AG10803 (cell line): ENCODE measurements at places on chromosomes 4 and X.

DNA sequence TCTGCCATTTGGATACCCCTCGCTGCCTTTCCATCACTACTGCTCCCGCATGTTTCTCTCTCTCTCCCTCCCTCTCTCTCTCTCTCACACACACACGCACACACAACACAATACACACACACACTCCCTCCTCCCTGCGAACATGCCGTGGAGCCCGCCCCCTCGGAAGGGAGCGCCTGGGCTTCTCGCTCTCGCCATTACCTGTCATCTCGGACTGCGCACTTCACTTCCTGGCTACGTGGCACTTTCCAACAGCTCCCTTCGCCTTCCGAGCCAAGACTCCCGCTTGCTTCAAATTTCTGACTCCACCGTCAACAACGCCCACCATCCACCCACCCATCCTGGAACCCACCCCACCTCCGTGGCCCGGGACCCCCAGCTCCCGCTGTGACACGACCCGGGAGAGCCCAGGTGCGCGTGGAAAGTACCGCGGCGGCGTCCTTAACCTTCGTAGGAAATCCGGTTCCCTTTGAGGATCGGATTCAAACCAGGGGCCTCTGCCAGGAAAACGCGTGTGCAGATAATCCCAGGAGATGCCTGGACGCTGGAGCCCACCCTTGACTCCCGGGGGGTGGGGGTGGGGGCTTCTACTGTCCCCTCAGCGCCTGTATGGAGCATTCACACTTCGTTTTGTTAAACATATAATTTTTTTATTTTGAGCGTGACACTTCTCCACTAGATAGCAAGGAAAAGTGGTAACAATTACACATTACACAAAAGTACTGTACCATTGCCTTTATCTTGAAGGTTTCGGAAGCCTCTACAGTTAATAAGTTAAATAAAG lies 12.5 kb downstream of the ARX start:
- DNase-seq = no peak

- peak; percentile 31 for DNase-seq
These were observed 103.4 kb downstream of the MFAP3L start for GRCh38 chr4:169922632-169923276.

DNA sequence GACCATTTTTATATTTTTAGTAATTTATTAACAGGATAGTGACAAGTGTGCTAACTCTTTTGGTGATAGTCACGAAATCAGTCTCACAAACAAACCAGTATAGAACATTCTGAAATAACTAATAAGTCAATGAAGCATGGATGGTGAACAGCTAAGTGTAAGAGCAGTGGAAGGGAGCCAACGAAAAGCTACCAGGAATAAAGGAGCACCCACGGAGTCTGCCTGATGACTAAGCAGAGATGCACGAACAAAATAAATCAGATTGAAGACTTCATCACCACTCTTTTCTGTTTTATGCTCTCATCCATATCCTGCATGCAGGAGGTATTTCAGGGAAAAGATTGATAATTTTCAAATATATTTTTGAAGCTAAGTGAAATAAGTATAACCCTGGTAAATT lies 891.1 kb upstream of the HS3ST1 start:
- DNase-seq = no peak

DNA sequence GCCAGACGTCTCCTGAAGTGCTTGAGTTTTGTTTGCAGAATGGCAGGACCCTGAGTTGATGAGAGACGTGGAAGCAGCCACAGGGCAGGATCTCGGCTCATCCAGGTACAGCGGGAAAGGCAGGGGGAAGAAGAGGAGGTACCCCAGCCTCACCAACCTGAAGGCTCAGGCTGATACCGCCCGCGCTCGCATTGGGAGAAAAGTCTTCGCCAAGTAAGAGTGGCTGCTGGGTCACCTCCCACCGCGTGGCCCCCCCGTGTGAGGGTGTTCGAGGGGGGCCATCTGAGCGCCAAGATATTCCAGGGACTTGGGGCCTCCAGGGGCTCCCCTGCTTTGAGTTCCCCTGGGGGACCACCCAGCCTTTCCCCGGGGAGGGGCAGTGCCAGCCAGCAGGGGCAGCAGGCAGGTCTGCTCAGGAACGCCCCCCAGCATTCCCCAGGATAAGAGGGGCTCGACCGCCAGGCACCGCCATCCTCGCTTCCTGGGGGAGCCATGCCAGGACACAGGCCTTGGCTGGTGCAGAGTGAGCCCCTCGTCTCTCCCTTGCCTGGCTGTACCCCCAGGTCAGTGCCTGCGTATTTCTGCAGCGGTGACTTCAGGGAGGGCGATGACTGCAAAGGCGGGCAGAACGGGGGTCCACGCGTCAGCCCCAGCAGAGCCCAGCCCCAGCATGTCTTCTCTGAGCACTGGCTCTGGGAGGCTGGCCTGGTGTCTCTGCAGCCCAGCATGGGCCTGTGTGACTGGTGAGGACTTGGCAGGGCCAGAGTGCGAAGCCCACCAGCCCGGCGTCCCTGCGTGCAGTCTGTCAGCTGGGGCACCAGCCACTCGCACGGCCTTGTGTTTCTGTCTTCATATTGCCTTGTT lies 22.3 kb downstream of the NKX1-1 start:
- no peak for DNase-seq

GRCh38 chr4:133190098-133190497 lies 41.0 kb downstream of the PCDH10 start:
- DNase-seq = no peak

DNA sequence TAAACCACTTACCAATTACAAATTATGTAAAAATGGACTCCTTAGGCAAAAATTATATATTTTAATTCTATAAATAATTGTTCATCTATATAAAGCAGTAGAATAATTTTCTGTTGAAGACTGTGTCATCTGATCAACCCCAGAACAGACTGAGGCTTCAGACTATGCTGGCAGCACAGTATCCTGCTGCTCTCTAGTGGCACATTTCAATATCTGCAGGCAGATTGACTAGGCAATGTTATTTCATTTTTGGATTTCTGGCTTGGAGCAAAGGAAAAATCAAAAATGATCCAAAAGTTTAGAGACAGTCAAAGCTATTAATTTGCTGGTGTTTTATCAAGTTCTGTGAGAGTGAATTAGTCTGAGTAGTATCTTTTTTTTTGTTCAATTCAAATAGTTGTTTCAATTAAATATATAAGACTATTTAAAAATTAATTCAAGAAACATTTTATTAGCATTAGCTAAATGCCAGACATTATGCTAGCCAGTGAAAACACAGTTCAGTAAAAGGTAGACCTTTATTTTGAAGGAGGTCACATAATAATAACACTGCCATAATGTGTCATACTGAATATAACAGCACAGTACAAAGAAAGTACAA lies 21.3 kb upstream of the SULT1E1 start:
- DNase-seq = peak; percentile 48

GRCh38 chrX:40171513-40172400 lies 74.0 kb upstream of the BCOR start:
- peak; percentile 58 for DNase-seq

GRCh38 chr4:8655411-8656184 lies 63.0 kb downstream of the CPZ start:
- no peak for DNase-seq

DNA sequence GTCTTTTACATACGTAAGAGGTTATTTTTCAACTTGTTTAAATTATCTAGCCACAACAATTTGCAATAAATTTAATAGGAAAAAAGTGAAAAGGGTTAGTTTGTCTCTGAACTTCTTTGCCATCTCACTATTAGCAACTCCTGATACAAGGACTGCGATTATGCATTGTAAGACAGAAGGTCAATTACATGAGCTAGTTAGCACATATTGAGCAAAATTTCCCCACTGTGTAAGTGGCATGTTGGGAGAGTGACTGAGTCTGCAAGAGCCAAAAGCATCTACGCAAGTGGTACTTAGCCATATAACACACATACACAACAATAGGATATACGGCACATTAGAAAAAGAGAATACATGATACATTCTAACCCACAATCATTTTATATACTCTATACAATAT lies 927.2 kb downstream of the STPG2 start:
- no peak for DNase-seq

- DNase-seq = no peak
These were observed 21.2 kb upstream of the KDM5C start for GRCh38 chrX:53246231-53246630.

- DNase-seq = peak; percentile 6
These were observed 115.8 kb upstream of the INPP4B start for GRCh38 chr4:142961866-142962265.

DNA sequence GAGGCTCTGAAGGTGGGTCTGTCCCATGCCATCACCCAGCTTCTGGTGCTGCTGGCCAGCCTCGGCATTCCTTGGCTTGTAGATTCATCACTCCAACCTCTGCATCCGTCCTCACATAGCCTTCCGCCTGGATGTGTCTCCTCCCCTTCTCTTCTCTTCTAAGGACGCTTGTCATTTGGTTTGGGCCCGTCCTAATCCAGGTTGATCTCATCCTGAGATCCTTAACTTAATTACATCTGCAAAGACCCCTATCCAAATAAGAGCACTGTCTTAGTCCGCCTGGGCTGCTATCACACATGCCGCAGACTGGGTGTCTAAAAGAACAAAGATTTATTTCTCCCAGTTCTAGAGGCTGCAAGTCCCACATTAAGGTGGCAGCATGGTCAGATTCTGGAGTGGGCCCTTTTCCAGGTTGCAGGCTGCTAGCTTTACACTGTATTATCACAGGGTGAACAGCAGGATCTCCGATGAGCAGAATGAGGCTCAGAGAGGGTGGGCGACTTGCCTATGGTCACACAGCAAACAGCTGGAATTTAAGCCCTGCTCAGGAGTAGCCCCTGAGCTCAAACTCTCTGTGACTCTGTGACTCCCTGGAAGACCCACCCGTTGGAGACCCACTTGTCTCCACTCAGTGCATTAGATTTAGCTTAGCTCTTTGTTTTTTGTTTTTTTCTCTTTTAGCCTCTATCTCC lies 113.1 kb downstream of the STK32B start:
- no peak for DNase-seq

- DNase-seq = peak; percentile 17
These were observed 17.6 kb downstream of the NFKB1 start for GRCh38 chr4:102518703-102519131.

- no peak for DNase-seq
These were observed 89.7 kb downstream of the SYTL5 start for GRCh38 chrX:38095971-38096529.

DNA sequence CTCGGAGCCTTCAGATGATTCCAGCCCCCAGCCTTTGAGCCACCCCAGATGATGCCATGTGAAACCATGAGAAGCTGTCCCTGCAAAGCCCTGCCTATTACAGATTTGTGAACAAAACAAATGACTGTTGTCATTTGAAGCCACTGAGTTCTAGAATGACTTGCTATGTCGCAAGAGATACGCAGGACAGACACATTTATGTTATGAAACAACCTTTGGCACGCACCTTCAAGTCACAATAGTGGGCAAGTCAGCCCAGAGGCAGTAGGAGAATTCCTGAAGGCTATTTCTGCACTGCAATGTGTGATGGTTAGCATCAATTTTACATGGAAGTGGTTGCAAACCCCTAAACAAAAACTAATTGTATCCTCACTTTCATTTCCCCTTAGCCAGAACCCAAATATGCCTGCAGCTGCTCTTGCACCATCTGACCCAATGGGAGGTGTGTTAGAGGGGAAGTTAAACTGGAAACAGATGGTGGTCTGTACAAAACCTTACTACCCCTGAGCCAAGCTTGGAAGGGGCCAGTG lies 174.4 kb upstream of the ATP6AP2 start:
- DNase-seq = peak; percentile 1

DNA sequence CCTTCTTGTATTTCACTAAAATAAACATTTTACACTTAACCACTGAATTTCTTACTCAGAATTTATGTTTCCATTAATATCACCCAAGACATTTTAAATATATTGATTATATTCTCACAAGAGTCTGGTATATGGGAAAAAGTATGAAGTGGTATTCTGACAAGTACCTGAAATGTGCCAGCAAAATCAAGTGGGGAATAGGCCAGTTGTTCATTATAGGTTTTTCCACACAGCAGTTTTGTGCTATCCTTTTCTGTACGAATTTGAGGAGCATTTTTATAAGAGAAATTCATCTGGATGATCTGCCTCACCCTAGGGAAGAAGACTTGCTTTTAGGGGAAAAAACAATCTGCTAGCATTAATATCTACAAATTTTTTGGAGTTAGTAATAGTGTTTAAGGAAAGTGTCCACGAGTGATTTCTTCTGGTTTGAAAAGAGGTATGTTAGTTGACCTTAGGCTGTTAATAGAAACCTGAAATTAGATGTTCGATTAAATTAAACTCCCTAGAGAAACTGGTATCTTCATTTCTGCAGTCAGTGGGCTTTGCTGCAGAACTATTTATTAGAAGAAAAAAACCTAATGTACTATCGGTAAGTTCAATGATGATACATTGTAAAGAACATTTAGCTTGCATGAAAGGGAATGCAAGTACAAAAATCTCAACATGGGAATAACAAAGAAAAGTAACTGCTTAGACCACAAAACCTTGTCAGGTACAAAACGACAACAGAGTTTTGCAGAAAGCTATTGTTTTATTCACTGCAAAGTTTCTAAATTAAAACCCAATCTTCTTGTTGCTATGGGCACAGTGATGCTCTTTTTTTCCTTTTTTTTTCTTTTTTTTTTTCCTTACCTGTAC lies 1.8 kb downstream of the KLF3 start:
- no peak for DNase-seq

GRCh38 chrX:34749896-34750295 lies 92.8 kb upstream of the TMEM47 start:
- no peak for DNase-seq

GRCh38 chr4:53044651-53044960 lies 182.5 kb downstream of the RASL11B start:
- no peak for DNase-seq

GRCh38 chrX:148540671-148541583 lies 40.5 kb downstream of the AFF2 start:
- no peak for DNase-seq

GRCh38 chr4:121073672-121074381 lies 1.5 kb upstream of the NDNF start:
- DNase-seq = no peak

- peak; percentile 64 for DNase-seq
These were observed 30.7 kb upstream of the SMARCA5 start for GRCh38 chr4:143482840-143483239.

GRCh38 chrX:121336831-121337421 lies 289.5 kb downstream of the GLUD2 start:
- DNase-seq = no peak

- no peak for DNase-seq
These were observed 7.5 kb downstream of the TLR10 start for GRCh38 chr4:38775326-38775725.

DNA sequence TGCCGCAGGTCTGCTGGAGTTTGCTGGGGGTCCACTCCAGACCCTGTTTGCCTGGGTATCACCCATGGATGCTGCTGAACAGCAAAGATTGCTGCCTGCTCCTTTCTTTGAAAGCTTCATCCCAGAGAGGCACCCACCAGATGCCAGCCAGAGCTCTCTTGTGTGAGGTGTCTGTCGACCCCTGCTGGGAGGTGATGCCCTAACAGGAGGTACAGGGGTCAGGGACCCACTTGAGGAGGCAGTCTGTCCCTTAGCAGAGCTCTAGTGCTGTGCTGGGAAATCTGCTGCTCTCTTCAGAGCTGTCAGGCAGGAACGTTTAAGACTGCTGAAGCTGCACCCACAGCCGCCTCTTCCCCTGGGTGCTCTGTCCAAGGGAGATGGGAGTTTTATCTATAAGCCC lies 162.7 kb downstream of the NAF1 start:
- no peak for DNase-seq
